Kidney capillary endothelial cell (primary cell): ENCODE measurements at places on chromosomes 13 and 19.

- no peak for DNase-seq
These were observed 1161.3 kb downstream of the SLITRK1 start for GRCh38 chr13:82720986-82721385.

DNA sequence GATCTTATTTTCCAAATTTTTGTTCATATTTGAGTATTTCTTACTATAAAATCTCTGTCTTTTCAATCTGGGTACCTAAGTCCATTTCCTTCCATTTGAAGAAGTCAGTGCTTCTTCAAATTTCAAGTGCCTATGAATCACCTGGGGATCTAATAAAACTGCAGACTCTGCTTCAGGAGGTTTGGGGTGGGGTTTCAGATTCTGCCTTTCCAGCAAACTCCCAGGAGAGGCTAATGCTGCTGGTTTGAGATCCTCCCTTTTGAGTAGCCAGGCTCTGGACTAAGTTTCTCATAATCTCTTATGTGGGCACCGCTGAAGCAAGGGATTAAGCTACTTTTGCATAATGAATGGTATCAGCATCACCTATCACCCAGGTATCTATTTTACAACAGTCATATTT lies 242.4 kb downstream of the RGCC start:
- DNase-seq = no peak

DNA sequence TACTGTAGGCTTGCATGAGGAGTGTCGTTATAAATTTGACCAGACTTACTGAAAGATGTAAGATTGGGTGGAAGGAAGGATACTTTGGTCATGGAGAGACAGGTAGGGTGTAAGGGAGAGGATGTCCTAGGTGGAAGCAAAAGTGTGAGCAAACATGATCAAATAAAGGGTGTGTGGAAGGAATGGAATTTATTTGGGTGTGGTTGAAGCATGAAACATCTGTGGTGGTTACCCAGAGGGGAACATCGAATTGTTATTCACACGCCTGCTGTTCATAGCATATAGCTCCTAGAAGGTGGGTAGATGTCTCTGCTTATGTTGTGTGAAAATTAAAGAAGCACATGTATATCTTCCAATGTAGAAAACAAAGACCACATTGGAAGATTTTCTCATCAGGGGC lies 157.7 kb downstream of the ATP8A2 start:
- DNase-seq = no peak

DNA sequence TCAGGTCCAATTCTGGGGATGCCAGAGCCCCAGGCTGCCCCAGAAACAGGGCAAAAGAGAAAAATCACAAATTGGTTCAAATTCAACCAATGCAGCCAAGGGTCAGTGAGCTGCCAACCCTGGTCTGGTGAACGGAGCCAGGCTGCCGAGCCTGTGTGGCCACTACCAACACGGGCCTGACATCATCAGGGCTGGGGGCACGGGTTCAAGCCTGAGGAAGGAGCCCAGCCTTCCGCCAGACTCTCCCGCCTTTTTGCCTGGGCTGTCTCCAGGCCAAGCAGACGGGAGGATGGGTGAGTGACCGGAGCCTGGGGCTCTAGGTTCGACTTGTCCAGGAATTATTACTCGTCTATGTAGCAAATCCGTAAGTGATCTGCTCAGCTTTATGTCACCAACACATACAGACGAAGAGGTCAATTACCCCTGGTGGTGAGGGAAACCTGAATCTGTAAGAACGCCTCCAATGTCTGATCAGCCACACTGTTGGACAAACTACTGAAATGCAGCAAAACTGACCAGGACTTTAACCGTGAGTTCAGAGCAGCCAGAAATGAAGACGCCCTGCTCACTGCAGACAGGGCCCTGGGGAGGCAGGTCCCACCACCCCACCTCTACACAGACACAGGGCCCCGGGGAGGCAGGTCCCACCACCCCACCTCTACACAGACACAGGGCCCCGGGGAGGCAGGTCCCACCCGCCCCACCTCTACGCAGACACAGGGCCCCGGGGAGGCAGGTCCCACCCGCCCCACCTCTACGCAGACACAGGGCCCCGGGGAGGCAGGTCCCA lies 31.8 kb downstream of the RAB20 start:
- no peak for DNase-seq

DNA sequence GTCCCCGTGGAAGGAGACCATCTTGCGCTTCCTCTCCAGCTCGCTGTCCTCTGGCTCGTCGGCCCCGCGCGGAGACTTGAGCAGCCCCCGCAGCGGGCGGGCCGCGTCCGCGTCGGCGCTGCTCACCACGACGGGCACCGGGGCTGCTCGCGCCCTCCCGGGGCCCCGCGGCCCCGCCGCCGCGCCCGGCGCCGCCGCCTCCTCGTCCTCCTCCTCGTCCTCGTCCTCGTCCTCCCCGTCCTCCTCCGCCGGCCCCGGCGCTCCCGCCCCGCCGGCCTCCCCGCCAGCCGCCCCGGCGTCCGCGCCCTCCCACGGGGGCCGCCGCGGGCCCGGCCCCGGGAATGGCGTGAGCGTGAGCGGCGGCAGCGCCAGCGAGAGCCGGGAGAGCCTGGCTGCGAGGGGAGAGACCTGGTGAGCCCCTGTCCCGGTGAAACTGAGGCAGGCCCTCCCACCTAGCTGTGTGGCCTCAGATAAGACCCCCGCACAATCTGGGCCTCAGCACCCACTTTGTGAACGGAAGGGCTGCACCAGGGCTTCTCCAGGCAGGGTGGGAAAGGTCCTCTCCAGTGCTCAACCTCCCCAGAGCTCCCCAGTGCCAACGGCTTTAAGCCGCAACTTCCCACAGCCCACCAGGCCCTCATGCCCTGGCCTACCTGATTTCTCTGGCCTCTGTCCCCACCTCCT lies 17.8 kb downstream of the LMTK3 start:
- no peak for DNase-seq

GRCh38 chr13:101730420-101731000 lies 278.0 kb downstream of the ITGBL1 start:
- DNase-seq = no peak

- no peak for DNase-seq
These were observed 73.9 kb downstream of the KCTD12 start for GRCh38 chr13:76812206-76812897.

- DNase-seq = no peak
These were observed 416.1 kb downstream of the ZNF536 start for GRCh38 chr19:30788105-30788765.

DNA sequence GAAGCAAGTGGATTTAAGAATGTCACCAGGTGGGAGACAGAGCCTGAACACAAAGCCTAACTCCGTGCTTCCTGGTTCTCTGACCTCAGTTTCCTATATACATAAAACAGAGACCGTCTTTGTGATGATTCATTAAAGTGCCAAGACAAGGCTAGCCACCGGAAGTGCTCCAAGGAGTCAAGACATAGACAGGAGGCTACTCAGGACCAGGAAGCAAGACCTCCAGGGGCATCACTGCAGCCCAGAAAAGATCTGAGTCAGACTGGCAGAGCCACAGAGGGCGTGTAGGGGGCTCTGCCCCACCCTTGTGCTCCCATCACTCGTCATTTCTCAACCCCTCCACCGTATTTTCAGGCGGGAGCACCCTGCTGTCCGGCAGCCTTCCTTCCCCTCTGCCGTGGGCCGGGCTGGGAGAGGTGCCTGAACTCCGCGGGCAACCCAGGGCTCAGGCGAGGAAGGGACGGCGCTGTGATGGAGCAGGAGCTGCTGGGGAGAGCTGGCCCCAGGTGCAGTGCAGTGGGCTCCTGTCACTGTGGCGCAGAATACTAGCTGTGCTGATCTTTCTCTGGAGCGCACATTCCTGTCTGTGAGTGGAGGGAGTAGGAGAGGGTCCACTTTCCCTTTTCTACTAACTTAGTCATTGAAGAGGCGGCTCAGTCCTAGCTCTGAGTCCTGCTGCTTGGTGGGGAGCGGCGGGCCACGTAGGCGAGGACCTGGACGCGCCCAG lies 134.7 kb upstream of the GPR12 start:
- peak; percentile 91 for DNase-seq

DNA sequence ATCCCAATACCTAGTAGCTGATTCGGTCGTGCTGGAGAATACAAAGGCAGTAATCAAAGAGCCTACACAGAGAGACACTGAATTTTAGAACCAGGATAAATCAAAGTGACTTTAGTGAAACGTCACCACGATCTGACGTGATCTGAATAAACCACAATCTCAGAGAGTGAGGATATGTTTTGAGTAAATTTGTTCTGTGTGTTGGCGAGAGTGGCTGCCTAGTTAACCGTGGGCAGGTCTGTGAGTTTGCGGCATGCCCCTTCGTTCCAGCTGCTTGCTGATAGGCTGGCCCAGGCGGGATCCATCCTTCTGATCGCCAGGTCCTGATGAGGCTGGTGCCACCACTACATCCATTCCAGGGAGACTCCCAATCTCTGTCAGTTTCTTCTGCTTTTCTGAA lies 40.4 kb downstream of the LRCH1 start:
- no peak for DNase-seq

DNA sequence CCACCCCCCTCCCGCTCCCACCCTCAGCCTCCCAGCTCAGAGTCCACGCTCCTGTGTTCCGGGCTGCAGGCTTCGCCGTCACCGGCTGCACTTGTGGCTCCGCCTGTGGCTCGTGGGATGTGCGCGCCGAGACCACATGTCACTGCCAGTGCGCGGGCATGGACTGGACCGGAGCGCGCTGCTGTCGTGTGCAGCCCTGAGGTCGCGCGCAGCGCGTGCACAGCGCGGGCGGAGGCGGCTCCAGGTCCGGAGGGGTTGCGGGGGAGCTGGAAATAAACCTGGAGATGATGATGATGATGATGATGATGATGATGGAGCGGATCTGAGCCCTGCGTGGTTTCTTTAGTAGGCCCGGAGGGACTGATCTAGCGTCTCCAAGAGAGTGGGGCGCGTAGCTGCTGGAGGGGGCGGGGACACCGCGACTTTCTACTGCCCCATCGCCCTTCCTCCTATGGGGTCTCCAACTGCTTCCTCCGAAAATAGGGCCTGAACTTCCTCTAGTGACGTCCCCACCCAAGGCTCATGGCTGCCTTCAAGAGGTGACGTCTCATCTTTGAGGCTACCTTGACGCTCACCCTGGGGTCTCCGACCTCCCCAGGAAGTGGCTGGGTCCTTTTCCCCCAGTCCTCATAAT lies 1.4 kb downstream of the RETN start:
- DNase-seq = no peak

DNA sequence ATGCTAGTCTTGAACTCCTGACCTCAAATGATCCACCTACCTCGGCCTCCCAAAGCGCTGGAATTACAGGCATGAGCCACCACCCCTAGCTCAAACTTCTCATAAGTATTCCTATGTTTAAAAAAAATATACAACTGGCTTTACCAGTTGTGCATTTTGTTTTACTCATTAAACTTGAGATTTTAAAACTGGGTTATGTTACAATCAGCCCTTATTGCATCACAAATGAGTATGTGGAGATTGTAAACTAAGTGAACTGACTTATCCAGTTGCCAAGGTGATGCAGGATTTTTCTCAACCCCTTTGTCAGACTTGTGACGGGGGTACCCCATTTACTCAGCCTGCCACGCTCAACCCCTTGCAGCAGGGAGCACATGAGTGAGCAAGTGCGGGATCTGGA lies 14.4 kb upstream of the GTF2F2 start:
- DNase-seq = no peak

DNA sequence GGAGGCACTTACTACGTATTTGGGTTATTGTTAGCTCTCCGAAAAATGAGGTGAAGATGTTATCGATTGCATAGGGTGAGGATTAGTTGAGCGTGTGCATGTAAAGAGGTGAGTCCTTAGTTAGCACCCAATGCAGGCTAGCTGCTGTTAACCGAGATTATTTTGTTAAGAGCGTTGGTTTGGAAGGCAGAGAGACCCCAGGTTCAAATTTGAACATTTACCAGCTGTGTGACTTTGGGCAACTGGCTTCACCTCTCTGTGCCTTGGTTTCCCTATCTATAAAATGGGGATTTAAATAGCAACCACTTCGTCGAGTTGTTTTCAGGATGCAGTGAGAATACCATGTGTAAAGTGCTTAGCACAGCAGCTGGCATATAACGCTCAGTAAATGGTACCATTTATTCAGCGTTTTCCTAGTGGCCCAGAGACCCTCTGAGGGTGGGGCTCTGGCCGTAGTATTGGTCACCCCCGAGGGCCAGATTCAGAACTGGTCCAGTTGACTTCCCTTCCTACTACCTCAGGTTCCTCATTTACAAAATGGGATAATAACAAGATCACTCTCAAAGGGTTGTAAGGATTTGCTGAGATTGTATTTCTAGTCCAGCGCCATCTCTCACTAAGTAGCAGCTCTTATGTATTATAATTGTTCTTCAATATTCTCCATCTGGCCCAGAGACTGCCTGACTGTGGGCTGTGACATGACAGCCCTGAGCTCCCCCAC lies 887 bp downstream of the SIPA1L3 start:
- no peak for DNase-seq

GRCh38 chr19:33063753-33064457 lies 783 bp downstream of the RHPN2 start:
- no peak for DNase-seq

DNA sequence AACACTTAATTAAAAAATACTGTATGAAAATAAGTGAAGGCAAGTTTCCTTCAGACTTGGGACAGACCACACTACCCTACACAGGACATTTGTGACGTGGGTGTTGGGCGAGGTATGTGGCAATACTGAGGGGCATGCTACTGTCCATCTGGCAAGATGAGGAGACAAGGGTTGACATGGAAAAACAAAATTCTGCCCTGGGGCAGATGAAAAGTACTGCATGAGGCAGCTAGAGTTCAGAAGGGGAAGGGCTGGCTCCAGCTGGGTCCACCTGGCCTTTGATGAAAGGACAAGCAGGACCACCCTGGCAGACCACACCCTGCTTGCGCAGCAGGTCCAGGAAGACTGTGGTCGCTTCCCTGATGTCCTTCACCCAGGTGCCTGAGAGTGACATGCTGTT lies 43.2 kb downstream of the LATS2 start:
- no peak for DNase-seq

- DNase-seq = no peak
These were observed 4.1 kb upstream of the CNN1 start for GRCh38 chr19:11534538-11534937.

DNA sequence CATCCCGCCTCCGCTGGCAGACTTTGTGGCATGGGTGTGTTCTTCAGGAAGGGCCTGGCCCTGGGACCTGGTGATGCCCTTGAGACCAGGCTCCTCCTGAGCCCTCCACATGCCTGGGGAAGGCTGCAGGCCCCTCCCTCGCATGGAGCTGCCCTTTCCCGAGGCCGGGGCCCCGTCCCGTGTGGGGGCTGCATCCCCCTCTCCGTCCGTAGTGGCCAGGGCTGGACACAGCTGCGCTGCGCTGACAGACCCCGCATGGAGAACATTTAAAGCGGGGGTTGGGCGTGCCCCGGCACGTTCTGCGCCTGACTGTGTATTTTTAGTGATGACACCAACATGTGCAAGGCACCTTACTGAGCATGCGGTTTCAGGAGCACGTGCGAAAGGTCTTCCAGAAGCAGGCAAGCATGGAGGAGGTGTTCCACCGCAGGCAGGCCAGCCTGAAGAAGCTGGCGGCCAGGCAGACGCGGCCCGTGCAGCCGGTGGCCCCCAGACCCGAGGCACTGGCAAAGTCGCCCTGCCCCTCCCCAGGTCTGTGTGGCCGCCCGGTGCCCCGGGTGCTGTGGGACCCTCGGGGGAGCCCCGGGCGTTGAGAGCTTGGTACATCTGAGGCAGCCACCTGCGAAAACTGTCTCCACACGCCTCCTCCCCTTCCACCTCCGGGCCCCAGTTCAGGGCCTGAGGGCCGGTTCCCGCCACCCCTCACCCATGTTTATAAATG lies 28.8 kb upstream of the F7 start:
- no peak for DNase-seq
